Left renal cortex interstitium (tissue), 4 donors: ENCODE measurements at places on chromosomes 6 and 20.

- no peak for DNase-seq
Observed at GRCh38 chr6:54629131-54629530, 217.4 kb upstream of the FAM83B start.

DNA sequence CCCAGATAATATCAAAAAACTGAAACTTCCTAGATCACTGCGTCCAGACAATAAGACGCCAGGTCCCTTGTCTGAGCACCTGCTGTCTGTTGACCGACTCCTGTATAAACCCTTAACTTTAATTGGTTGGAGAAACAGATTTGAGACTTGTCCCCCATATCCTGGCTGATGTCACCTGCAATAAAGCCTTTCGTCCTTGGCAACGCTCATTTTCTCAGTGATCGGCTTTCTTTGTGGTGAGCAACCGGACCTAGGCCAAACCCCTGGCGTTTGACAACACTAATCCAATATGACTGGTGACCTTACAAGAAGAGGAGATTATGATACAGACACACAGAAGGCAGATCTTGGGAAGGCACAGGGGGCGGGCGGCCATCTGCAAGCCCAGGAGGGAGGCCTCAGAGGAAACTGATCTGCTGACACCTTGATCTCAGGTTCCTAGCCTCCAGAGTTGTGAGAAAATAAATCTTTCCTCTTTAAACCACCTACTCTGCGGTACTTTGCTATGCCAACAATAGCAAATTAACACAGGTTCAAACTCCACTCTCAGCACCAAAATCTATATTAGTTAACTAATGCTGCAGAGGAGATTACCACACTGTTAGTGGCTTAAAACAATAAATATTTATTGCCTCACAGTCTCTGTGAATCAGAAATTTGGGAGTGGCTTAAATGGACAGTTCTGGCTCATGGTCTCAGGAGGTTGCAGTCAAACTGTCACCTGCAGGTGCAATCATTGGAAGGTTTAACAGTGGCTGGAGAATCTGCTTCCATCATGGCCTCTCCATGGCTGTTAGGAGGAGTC, 178.7 kb downstream of the OTOR start:
- DNase-seq, result no peak

- no peak for DNase-seq
Observed at GRCh38 chr6:85114581-85114935, 335.3 kb upstream of the NT5E start.

GRCh38 chr6:162343936-162344645, 383.5 kb downstream of the PRKN start:
- no peak for DNase-seq

DNA sequence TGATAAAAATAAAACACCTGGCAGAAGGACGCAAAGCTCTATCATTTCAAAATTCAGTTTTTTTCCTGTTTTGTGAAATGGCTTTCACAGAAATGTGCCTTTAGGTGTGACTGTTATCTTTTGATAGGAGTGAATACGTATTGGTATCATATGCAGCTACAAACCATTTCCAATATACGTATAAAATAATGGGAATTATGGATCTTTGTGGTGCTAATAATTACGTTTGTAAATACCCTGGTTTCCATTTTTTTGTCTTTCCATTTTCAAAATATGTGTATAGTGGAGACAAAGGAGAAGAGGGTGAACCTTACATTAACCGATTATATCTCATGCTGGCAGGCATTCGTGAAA, 108.7 kb upstream of the GMDS start:
- DNase-seq, result no peak

DNA sequence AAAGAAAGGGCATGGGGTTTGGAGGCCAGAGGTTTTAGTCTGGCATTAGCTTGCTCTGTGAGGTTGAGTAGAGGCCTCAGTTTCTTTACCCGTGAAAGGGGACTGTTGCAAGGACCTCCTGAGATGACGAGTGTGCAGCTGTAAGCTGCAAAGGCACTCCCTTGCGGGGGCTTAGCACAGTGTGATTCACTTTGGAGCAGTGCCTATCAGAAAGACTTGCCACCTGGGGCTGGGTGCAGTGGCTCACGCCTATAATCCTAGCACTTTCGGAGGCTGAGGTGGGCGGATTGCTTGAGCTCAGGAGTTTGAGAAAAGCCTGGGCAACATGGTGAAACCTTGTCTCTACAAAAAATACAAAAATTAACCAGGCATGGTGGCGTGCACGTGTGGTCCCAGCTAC, 7.5 kb upstream of the BAK1 start:
- DNase-seq, result no peak

GRCh38 chr6:154390034-154390433, 33.4 kb upstream of the IPCEF1 start:
- DNase-seq, result no peak

DNA sequence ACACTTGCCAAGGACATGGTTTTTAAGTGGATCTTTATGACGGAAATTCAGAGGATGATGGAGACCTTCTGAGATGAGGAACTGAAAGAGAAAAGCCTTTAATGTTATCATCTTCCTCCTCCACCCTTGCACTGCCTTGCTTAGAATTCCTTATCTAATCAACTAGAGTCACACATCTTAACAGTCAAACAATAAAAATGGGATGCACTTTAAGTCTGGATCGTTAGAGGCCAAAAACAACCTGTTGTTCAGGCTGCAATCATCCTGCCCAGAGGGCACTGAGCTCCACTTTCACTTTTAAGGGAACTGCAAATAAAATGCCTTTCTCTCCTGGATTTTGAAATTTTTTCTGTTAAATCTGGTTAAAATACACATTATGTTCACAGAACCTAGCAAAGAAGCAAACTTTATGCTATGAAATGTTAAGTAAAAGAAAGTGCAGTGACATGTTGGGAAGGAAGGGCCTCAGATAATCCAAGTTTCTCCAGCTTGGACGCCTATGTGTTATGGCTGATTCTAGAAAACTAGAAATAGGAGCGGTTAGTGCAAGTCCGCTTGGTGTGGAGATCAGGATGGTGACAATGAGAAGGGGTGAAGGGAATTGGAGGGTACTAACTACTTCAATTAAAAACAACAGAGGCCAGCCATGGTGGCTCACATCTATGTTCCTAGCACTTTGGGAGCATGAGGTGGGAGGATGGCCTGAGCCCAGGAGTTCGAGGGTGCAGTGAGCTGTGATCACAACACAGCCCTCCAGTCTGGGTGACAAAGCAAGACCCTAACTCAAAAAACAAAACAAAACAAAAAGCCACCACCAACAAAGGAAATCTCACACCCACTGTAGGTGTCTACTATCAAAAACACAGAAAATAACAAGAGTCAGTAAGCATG, 66.4 kb upstream of the KIF13A start:
- no peak for DNase-seq

GRCh38 chr6:21128601-21129000, 464.9 kb upstream of the SOX4 start:
- no peak for DNase-seq

DNA sequence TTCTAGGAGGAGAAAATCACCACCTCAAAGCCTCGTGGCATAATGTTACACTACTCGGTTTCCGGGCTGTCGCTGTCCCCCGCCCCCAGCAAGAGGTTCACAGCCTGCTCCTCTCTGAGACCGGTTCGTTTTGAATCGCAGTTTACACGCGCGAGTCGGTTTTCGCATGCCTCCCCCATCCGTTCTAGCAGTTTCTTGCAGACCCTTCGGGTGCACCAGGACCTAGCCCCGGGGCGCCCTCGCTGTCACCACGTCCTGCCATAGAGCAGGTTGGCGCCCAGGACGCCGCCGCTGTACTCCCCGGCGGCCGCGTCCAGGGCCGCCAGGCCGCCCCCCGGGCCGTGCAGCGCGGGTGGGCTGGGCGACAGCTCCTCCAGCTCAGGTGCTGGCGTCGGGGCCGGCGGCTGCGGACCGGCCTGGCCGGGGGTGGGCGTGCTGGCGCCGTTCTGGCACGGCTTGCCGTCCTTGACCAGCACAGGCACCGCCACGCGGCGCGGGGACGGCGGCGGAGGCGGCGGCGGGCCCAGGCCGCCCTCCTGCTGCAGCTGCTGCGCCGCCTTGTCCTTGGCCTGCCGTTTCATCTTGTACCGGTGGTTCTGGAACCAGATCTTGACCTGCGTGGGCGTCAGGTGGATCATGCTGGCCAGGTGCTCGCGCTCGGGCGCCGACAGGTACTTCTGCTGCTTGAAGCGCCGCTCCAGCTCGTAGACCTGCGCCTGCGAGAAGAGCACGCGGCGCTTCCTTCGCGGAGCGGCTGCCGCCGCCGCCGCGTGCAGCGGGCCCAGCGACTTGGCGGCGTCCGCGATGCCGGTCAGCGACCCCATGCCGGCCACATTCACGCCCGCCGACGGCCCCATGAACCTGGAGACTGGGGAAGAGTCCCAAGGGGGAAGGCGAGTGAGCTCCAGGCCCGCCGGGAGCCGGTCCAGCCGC, 1.4 kb downstream of the NKX2-4 start:
- DNase-seq, result no peak

DNA sequence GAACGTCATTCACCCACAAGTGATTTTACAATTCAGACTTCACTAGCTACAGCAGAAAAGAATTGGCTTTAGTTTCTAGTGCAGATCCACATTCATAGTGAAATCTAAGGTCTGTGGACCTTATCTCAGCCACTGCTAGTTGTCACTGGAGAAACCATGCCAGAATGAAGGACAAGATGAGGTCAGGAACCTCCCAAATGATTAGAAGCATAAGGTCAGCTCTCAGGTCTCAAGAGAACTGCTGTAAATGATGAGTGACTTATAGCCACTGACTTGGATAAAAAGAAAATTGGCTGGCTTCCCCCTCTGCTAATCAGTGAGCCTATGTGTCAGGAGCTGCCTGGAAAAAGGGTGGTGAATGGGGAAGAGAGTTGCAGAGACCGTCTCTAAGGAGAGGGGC, 265.3 kb upstream of the BMP2 start:
- DNase-seq, result no peak

GRCh38 chr6:154515826-154516225, 5.3 kb upstream of the CNKSR3 start:
- DNase-seq, result no peak

- DNase-seq, result no peak
Observed at GRCh38 chr20:53848304-53848703, 222.1 kb downstream of the BCAS1 start.

DNA sequence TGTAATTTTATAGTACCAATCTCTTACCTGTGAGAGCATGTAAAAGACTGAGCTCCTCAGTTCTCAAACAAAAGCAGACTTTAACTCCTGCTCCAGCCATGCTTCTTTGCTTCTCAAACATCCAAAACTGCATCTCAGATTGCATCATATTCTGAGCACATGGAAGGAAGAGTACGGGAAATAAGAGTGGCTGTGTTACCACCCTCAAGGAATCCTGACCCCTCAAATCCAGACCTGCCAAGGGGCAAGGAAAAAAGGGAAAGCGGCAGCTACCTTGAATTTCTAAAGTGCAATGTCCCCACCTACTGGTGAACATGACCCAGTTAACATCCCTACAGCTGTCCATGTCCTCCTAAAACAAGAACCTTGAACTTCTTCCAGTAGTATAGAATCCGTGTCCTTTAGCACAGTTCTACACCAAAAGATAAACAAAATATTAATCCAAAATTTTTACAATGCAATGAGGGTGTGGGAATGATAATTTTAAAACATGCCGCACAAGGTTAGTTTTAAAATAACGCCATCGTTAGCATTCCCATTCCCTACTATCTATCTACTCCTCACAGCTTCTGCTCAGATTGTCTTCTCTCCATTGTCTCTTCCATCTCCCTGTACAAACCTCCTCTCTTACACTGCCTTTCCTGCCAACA, 34.1 kb upstream of the HLA-DQB1 start:
- DNase-seq, result peak; percentile 65

GRCh38 chr20:20261159-20261558, 106.7 kb upstream of the INSM1 start:
- DNase-seq, result no peak

DNA sequence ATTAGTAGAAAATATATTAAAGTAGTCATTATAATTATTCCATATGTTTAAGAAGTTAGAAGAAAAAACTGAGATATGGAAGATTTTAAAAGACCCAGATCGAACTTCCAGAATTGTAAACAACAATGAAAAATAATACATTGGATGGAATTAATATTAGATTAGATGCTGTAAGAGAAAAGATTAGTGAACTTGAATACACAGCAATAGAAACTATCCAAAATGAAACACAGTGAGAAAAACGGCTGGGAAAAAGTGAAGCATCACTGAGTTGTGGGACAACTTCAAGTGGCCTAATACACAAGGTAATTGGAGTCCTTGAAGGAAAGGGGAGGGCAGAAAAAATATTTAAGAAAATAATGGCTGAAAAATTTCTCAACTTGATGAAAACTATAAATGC, 4.2 kb upstream of the TTBK1 start:
- no peak for DNase-seq

- DNase-seq, result no peak
Observed at GRCh38 chr6:40788661-40789655, 201.8 kb upstream of the LRFN2 start.

- DNase-seq, result no peak
Observed at GRCh38 chr6:113031591-113032238, 684.6 kb downstream of the RFPL4B start.

DNA sequence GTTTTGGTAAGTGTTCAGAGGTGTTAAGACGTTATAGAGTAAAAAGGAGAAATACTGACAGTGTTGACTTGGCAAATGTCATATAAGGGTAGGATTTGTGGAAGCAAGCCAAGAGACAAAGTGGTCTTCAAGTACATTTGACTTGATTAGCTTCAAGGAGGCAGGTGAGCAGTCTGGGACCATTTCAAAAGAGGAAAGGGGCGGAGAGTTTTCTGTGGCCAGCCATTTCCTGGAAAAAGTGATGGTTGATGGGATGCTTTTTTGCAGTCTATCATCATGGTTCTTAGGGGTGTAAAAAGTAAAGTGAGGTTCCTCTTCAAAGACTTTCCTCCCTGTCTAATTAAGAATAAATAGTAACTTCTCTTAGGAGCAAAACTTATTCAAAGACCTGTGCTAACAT, 28.7 kb downstream of the FKBP1A start:
- no peak for DNase-seq

DNA sequence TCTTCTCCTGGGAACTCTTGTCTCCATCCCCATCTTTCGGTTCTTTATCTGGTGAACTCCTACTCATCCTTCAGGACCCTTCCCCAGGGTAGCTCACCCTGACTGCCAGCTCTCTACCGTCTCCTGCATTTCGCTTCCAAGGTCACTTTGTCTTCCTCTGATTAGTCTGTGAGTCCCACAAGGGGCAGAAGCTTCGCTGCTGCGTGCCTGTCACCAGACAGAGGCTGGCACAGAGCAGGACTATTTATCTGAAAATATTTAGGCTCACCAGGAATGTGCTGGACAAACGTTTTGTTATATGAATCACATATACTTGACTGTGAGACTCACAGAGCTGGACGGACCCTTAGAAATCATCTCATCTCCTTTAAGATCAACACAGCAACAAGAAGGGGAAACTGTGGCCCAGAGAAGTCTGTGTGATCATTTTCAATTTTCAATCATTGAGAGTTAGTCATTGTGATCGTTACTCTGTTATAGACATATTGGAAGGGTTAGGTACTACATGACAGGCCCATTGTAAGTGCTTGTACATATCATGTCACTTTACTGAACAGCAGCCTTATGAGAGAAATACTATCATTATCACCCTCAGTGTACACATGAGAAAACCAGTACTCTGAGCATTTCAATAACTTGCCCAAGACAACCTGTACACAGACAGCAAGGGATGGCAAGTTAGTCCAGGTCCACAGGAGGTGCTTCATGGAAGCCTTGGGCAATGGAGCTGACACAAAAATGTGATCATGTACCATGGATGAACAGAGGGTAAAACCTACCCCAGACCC, 51.4 kb downstream of the JPH2 start:
- no peak for DNase-seq
